ENCODE measurements at places on chromosomes 4 and X. TPM values are rescaled to one million over a fixed set of nuclear protein-coding genes. Genes with fewer than 3 reads are reported as not detected.

DNA sequence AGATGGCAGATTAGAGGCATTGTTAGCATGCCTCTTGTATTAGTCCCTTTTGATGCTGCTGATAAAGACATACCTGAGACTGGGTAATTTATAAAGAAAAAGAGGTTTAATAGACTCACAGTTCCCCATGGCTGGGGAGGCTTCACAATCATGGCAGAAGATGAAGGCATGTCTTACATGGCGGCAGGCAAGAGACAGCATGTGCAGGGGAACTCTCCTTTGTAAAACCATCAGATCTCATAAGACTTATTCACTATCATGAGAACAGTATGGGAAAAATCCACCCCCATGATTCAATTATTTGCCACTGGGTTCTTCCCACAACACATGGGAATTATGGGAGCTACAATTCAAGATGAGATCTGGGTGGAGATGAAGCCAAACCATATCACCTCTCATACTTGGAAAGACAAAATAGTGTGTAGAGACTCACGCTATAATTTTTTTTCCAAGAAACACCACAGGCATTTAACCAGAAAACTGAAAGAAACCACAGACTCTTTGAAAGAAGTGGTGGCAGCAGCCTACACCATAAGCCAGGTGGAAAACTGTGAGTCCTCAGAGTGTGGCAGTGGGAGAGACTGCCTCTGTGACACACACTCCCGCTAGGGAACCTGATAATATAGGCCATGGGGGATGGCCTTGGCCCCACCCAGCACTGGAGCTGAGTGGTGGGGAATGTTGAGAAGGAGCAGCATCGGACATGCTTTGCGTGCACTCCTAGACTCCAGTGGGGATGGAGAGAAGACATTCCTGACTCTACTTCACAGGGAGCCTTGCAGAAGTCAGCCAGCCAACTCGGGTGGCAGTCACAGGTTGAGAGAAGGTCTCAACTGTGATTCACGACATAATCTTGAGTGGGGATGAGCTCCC lies 51.5 kb downstream of the SLC2A9 start:
- no peak for DNase-seq

DNA sequence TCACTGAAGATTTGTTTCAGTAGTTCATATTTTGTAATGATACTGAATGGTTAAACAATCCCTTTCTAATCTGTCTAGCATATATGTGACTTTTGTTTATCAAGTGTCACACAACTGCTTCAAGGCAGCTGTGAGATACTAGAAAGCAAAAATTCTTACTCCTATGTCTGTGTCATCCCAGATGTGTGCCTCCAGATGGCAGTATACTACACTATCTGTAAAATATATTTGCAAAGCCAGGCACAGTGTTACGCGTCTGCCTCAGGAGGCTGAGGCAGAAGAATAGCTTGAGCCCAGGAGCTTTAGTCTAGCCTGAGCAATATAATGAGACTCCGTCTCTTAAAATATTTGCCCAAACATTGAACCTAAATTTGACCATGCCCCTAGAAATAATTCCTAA lies 4.0 kb downstream of the NUDT10 start:
- no peak for DNase-seq

- DNase-seq, result no peak
These were observed 53.4 kb downstream of the ZNF518B start for GRCh38 chr4:10403633-10404445.

The SLITRK4 gene
- 0.09 TPM for total RNA-seq

The SMR3B gene
- total RNA-seq, result not detected

The FAM9B gene
- total RNA-seq, result 0.55 TPM

- DNase-seq, result no peak
These were observed 7.4 kb downstream of the DOK7 start for GRCh38 chr4:3470244-3471097.

DNA sequence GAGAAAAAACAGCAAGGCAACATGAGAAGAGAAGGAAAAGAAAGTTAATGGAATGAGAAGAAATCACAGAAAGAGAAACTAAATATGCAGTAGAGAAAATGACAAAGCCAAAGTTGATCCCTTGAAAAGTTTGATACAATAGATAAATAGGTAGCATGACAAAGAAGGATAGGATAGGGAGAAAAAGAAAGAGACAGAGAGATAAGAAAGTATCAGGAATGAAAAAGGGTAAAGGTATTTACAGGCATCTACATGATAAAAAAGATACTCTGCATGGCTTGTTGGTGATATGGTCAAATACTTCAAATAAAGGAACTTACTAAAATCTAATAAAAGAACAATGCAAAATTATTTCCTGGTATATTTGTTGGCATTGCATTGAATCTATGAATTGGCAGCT lies 185.5 kb upstream of the TECRL start:
- DNase-seq, result no peak

DNA sequence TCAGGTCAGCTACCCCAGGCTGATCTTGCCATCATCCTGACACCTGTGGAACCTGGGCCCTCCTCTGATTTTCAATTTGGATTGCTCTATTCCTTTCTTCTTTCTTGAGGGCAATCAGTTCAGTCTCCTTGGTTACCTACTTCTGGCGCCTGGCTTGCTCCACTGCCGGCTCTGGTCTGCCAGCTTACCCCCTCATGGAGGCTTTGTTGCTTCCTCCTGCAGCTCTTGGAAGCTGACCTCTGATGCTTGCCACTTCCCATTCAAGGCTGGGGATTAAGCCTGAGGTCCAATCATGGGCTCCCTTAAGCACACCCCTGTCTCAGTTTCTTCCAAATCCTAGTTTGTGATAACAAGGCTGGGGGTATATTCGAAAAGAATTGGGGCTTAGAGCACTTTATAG lies 5.4 kb downstream of the TMEM154 start:
- DNase-seq, result no peak

The CACNA1F gene
- not detected for total RNA-seq

GRCh38 chr4:75995727-75996126 lies 5.0 kb upstream of the SDAD1 start:
- no peak for DNase-seq

DNA sequence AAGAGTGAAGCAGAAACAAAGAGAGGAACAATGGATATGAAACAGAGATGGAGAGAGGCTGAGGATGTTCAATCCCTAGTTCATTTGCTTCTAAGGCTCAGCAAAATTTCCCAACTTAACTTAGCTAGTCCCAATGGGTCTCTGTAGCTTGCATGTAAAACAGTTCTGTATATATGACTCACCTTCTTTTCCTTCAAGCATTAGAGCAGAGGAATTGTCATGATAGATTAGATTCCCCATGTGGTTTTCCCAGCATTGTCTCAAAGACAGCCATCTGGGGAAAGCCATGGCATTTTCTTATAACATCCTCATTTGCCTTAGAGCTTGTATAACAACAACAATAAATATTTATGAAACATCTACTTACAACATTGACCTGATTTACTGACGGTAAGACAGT lies 93.9 kb upstream of the GATB start:
- no peak for DNase-seq

The ZMAT1 gene
- 2.3 TPM for total RNA-seq

The MPP1 gene
- 20.2 TPM for total RNA-seq

- DNase-seq, result no peak
These were observed 763.6 kb upstream of the AGA start for GRCh38 chr4:178205826-178206225.

- DNase-seq, result no peak
These were observed 8.7 kb upstream of the HPGDS start for GRCh38 chr4:94351319-94351718.

DNA sequence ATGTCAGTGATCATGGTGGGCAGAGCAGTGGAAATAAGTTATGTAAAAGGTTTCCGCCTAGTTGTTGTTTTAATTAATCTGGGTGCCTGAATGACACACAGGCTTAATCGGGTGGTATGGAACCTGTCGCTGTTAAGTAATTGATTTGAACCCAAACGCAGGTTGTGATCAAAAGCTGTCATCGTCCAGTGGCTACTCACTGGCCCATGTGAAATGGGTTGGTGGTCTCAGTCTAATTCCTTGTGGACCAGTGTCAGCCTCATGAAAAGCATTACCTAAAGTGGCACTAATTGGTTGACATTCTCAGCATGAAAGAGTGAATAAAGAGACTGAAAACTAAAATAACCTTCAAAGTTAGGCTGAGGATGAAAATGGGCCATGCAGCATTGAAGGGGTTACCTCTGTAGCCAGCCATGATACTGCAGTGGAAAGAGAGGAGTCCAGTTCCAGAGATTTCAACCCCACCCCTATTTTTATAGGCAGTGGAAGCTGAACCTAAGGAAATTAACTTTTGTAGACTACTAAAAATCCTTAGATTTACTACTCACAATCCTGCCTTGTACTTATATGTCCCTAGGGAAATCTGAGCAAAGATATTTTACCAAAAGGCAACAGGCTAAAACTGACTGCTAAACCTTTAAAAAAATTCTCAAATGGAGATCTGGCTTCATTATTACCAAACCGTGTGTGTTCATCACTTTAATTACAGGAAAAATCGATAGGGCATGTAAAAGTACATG lies 251.7 kb upstream of the TENM3 start:
- DNase-seq, result no peak

DNA sequence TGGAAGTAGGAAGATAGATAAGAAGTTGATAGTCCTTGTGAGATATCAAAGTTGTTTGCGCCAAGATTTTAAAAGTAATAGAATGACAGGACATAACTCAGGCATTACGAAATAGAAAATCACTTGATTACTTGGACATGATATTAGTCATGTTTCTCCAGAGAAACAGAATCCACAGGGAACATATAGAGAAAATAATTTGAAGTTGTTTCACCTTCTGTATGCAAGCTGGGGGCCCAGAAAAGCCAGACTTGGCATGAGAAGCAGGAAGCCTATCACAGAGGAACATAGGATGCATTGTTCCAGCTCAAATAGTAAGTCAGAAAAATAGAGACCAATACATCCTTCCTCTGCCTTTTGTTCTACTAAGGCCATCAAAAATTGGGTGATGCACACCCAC lies 715.9 kb downstream of the TECRL start:
- DNase-seq, result no peak

The RHOXF1 gene
- not detected for total RNA-seq

- DNase-seq, result peak; percentile 45
These were observed 1.9 kb downstream of the UBL4A start for GRCh38 chrX:154484255-154485149.

DNA sequence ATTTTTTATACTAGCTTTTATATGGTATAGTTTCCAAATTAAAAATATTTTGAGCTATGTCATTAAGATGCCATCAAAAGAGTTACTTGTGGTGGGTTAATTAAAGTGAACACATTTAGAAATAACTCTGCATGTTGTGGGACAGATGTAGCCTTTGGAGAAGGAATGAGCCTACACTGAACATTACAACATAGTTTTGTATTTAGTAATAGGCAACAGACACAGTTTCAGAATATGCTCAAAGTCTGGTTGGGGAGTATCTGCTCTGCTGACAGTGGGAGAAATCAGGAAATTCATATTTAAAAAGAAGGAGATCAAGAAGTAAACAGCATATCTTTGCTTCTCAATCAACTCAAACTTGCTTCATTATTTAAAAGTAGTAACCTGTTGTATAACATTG lies 23.7 kb downstream of the EMCN start:
- no peak for DNase-seq

DNA sequence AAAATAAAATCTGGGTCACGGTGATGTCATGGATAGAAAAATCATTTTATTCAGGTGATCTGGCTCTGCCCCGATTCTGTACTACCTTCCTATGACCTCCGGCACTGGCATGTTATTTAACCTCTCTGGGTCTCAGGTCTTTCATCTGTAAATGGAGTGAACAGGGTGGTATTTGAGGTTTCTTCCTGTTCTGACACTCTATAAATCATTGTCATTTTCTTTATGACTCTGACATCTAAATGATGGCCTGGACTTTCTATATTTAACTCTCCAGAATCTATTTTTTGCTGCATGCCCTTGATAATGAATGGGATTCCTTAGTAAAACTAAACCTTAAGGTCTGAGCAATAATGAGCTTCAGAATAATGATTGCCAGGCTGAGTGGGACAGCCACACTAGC lies 422.0 kb upstream of the CNKSR2 start:
- no peak for DNase-seq

GRCh38 chr4:41525129-41525528 lies 12.8 kb upstream of the LIMCH1 start:
- DNase-seq, result no peak

DNA sequence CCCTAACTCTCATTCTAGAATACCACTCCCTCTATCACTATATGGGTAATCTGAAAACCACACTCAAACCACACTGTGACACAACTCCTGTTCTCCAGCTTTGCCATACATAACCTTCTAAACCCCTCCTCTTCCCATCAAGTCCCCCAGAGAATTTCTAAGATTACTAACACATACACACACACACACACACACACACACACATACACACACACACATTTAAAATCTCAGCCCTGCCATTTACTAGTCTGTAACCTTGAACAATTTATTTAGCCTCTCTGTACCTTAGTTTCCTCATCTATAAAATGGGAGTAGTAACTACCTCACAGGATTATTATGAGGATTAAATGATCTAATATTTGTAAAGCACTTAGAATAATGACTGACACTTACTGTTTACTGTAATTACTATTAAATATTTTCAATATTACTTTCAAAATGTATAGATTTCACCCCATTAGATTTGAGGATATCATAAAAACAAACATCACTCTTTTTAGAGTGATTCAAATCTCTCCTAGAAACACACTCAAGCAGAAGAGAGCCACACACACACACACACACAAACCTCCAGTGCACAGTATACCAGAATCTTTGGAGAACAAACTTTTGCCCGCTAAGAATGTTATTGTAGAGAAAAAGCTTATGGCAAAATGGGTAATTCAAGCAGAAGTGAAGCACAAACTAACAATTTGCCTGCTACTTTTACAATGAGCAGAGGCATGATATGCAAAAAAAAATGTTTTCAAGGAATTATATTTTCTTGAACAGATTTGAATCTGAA lies 3.8 kb downstream of the ANKRD50 start:
- DNase-seq, result no peak

GRCh38 chr4:124449881-124450280 lies 262.7 kb downstream of the ANKRD50 start:
- no peak for DNase-seq

DNA sequence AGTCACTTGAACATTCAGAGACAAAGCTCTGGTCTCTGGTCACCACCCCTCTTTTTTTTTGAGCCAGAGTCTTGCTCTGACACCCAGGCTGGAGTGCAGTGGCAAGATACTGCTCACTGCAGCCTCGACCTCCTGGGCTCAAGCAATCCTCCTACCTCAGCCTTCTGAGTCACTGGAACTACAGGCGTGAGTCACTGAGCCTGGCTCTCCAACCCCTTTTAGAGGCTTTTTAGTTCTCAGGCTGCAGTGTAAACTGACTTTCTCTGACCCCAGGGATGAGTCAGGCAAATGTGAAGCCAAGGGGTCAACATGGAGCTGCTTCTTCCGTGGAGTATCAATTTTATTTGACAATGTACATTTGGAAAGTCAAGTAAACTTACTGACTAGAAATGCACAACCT lies 229.2 kb downstream of the PTTG2 start:
- no peak for DNase-seq

The CXCL6 gene
- 3.5 TPM for total RNA-seq

Measured in right lobe of liver (tissue), 6 donors.